Stimulated activated CD4-positive, alpha-beta T cell treated with anti-CD3 and anti-CD28 coated beads, Interleukin-4, amount 100 ng/mL, for 4 hours (primary cell): ENCODE measurements at places on chromosomes 11 and 22.

GRCh38 chr11:103024086-103024485, 67.9 kb downstream of the DCUN1D5 start:
- DNase-seq, result no peak

DNA sequence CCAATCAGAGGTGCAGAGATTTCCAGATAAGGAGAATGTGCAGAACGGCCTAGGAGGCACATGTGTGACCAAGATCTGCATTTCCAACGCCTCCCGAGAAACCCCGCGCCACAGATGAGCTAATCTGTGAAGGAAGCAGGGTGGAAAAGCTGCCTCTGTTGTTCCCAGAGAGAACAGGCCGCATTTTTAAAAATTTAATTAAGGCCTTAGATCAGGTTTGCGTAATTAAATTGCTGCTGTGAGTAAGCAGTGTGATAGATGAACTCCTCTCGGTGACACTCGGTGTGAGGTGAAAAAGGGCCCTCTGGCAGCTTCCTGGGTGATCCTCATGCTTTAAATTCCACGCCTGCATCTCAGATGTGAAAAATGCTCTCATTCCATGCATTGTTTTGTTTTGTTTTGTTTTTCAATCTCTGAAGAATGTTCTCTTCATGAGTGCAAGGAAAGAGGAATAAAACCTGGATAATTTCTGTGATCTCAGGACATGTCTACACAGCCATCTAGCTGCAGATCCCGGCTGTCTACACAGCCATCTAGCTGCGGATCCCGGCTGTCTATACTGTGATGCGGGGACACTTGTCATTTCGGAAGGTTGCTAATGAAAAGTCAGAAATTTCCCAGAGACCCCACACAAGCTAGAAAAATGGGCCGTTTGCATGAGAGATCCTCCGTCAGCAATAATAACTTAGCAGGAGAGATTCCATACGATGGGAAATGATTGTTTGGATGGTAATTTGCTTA, 1398.9 kb downstream of the BRD1 start:
- no peak for DNase-seq

- peak; percentile 47 for DNase-seq
Observed at GRCh38 chr22:23119494-23120414, 22.0 kb downstream of the RSPH14 start.

- DNase-seq, result no peak
Observed at GRCh38 chr11:45028911-45029682, 78.4 kb upstream of the TP53I11 start.

- no peak for DNase-seq
Observed at GRCh38 chr22:27669798-27670599, 131.6 kb downstream of the MN1 start.

GRCh38 chr11:118415739-118416068, 14.3 kb downstream of the ATP5MG start:
- no peak for DNase-seq

DNA sequence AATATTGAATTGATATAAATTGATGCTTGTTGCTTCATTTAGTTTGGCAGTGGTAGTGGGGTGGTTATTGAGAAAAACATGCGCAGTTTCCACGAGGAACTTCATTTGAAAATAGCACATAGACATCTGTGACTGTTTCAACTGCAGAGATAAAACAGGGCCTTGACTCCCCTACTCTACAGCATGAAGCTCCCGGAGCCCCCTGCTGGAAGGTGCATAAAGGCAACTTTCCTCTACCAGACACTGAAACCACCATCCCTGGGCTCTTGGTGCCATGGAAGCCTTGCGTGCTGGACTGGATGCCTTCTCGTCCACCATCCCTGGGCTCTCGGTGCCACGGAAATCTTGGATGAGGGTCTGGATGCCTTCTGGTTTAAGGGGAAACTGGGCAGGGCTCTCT, 195.9 kb downstream of the CSNK2A3 start:
- DNase-seq, result no peak

DNA sequence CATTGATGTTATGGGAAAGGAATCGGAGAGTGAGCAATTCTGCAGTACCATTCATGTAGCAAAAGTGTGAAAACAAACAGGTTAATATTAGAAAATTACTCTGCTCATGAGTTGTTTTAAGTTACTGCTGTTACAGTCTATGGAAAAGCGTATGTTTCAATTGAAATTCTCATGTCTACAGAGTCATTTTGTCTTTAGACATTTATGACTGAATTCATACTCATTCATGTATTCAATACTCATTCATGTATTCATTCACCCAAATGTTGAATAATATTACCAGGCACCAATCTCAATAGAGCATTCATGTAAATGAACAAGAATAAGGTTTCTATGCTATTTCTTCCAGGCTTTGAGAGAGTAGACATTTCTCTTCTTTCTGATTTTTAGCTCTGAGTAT, 8.1 kb downstream of the FLI1 start:
- no peak for DNase-seq

- no peak for DNase-seq
Observed at GRCh38 chr11:124900464-124900863, 2.8 kb upstream of the ROBO4 start.

DNA sequence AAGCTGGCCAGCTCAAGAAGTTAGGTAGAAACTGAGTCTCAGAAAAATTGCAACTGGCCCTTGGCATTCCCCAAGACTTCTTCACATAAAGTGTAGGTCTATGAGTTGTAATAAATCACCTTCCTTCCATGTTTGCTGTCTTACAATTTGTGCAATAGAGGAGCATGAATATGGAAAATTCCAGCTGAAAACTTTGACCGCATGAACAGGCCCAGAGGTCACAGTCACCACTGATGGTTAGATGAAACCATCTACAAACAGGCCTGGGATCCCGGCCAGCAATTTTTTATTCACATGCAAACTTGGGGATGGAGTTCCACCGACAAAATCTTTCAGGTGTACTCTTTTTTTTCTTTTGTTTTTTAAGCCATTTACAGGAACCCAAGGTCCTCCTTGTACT, 88.1 kb downstream of the SERGEF start:
- DNase-seq, result no peak

- DNase-seq, result no peak
Observed at GRCh38 chr11:72673943-72674828, at the start of gene PDE2A. Gene PDE2A (minus strand): TSS chr11:72674422. CDS start chr11:72674207, 215 bp downstream.

GRCh38 chr22:30013201-30013600, 67.1 kb upstream of the HORMAD2 start:
- no peak for DNase-seq
